ENCODE measurements at places on chromosomes 11 and 22.
A peak's percentile ranks its signal among the peaks of the same experiment; 100 is the strongest.

- DNase-seq: no peak
Observed at GRCh38 chr22:49188091-49188490, 639.6 kb downstream of the BRD1 start.

DNA sequence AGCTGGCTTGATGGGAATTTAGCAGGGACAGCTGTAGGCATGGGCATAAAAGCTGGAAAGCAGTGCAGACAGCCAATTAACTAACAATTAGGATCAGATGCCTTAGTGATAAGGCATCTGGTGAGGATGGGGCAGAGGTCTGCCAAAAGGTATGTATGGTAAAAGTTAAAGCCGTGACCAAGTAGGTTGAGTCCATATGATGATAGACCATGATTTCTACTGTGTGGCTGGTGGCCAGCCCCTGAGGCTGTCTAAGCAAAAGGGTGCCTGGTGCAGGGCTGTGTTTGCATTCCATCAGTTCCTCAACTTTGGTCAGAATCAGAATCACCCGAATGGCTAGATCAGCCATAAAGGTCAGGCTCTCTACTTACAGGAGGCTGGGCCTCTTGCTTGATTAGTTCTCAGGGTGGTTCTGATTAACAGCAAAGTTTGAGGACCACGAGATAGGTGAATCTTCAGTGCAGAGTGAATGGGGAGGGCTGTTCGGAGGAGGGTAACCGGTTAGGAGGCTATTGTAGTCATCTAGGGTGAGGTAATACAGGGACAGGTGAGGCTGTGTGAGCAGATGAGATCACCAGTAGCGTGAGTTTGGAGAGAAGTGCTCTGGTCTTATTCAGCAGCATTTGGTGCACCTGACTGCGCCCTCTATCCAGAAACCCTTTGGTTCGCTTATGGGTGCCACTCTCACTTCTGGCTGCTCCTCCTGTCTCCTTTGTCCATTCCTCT lies 27.2 kb downstream of the PPFIBP2 start:
- no peak for DNase-seq

DNA sequence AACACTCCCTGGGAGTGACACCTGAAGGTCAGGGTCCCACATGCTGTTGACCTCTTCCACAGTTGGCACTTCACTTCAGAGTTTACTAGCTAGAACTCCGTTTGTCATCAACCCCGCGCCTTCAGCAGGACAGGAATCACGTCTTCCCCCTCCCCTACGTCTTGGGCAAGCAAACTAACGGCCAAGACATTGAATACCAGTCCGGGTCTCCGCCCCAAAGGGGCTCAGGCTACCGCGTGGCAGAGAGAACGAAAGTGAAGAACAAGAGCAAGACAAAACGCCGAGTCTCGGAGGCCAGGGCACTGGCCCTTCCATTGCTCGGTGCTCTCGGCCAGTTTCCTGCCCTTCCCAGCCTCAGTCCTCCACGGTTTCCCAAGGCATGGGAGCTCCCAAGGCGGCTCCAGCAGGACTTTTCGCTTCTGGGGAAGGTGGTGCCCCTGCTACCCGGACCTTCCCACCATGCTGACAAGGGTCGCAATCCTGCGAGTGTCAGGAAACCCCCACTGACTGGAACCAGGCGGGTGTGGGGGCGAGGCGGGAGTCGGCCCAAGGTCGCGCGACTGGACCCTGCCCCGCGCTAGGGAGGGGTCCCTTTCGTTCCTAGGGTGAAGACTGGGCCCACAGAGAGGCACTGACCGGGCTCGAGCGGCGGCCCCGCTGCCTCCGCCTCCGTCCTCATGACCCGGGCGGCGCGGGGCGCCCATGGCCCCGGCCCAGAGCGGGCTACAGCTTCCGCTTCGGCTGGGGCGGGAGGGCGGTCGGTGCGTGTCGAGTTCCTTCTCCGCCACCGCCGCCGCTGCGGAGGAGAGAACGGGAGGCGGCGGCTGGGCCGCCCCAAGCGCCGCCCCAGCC lies at the start of gene GUCD1:
GUCD1 (minus strand) TSS at position 826 of the 852 bp plus-strand sequence; CDS start at position 679, 147 bp downstream.
- no peak for DNase-seq

DNA sequence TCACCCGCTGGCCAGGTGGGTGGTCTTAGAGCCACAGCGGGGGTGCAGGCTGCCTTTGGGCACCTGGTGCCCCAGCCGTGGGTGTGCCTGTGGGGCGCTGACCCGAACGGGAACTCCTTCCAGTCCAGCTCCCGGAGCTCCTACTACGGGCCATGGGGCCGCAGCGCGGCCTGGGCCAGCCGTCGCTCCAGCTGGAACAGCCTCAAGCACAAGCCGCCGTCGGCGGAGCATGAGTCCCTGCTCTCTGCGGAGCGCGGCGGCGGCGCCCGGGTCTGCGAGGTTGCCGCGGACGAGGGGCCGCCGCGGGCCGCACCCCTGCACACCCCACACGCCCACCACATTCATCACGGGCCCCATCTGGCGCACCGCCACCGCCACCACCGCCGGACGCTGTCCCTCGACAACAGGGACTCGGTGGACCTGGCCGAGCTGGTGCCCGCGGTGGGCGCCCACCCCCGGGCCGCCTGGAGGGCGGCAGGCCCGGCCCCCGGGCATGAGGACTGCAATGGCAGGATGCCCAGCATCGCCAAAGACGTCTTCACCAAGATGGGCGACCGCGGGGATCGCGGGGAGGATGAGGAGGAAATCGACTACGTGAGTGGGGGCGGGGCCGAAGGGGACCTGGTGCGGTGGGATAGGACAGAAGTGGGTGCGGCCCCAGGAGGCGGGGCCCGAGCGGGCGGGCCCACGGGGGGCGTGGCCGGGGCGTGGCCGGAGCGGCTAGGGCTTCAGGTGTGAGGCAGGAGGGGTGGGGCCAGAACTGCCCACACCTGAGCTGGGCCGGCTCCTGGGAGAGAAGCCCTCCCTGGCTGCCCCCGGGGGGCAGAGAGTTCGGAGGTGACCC lies 91.5 kb downstream of the CACNA1I start:
- DNase-seq: no peak

- no peak for DNase-seq
Observed at GRCh38 chr11:66002648-66003225, 434 bp downstream of the BANF1 start.

DNA sequence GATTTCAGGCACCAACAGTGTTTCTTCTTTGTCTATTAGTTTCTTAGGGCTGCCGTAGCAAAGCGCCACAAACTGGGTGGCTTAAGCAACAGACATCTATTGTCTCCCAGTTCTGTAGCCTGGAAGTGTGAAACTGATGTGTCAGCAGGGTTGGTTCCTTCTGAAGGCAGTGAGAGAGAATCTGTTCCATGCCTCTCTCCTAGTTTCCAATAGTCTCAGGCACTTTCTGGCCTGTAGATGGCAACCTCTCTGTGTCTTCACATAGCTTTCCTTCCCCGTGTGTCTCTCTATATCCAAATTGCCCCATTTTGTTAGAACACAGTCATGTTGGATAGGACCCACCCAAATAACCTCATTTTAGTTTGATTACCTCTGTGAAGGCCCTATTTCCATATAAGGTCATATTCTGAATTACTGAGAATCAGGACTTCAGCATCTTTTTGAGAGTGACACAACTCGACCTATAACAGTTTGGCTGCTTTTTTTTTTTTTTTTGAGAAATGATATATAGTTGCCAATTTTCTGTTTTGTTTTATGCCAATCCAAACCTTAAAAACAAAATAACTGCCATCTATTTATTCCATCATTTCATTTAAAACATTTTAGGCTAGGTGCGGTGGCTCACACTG lies 108.2 kb downstream of the SLC36A4 start:
- DNase-seq: no peak

- no peak for DNase-seq
Observed at GRCh38 chr11:104033134-104033533, 3.3 kb upstream of the DDI1 start.

DNA sequence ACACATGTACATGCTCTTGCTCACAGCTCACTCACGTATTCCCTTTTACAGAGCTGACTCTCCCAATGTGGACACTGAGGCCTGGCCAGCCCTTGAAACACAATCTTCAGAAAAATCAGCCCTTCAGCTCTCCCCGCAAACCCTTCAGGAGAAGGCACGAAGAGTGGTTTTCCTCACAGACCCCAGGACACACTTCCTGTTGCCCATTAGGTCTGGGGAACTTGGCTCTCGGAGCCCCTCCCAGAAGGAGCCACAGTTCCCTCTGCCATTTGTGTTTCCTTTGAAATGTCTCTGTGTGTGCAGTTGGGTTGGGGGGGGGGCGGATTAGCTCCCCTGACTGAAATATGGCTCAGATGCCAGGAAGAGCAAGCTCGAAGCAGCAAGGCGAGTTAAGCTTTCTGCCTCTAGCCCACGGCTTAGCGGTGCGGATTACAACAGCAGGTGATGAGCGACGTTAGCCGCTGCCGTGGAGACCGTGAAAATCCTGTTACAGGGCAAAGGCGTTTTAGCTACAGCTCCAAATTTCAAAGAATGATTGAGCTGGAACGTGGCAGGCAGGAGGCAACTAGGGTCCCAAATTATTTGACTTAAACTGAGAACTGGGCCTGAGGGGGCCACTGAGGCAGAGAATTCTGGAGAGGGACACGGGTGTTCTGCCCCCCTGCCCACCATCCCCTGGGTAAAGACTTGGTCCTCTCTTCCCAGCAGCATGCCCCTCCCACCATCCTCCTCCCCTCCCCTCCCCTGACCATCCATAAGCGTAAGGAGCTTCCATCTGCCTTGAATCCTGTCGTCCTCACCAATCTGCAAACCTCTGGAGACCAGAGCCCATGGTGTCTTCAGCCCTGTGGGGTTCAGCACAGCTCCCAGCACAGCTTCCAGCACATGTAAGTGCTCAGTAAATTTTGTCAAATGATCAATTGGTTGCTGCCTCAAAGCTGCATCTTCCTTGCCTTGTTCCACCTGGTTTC lies 598.6 kb downstream of the BUD13 start:
- no peak for DNase-seq

DNA sequence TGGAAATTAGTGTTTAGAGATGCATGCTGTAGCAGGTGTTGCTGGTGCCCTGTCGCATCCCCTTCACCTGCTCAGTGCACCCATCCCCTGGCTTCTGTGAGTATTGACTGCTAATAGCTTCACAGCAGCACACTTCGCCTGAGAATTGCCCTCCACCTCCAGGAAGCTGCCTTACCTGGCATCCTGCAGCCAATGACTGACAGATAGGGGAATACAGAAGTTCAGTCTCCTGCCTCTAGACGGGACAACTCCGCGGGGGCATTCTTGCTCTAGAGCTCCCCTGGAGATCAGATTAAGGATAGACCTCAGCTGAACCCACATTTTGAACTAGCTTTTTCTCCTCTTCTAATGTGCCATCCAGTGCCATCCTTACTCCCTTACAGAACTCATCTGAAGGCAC lies 9.3 kb upstream of the CD3E start:
- no peak for DNase-seq

GRCh38 chr22:26496456-26496855 lies 12.8 kb downstream of the SRRD start:
- DNase-seq: no peak

DNA sequence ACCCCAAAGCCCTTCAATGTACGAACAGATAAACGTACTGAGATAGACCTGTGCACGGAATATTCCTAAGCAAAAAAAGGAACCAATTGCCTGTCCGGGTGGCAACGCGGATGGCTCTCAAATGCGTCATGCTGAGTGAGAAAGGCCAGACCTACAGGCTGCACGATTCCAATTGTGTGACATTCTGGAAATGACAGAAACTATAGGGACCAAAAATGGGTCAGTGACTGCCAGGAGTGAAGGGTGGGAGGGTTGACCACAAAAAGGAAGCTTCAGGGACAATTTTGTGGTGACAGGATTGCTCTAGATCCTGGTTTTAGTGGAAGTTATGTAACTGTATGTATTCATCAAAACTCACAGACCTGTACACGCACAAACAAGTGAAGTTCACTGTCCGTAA lies 24.0 kb upstream of the SYT8 start:
- DNase-seq: no peak

DNA sequence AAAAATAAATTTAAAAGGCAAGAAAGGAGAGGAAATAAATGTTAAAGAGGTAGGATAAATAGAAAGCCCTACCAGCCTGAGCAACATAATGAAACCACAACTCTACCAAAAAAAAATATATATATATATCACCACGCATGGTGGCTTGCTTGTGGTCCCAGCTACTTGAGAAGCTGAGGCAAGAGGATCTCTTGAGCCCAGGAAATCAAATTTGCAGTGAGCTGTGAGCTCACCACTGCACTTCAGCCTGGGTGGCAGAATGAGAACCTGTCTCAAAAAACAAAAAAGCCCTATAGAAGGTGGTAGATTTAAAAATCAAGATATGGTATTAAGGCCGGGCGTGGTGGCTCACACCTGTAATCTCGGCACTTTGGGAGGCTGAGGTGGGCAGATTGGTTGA lies 10.5 kb downstream of the NUCB2 start:
- DNase-seq: no peak

- DNase-seq: no peak
Observed at GRCh38 chr11:118892514-118892913, 8.8 kb downstream of the CXCR5 start.

GRCh38 chr22:36355362-36355761 lies 32.4 kb downstream of the MYH9 start:
- DNase-seq: no peak

DNA sequence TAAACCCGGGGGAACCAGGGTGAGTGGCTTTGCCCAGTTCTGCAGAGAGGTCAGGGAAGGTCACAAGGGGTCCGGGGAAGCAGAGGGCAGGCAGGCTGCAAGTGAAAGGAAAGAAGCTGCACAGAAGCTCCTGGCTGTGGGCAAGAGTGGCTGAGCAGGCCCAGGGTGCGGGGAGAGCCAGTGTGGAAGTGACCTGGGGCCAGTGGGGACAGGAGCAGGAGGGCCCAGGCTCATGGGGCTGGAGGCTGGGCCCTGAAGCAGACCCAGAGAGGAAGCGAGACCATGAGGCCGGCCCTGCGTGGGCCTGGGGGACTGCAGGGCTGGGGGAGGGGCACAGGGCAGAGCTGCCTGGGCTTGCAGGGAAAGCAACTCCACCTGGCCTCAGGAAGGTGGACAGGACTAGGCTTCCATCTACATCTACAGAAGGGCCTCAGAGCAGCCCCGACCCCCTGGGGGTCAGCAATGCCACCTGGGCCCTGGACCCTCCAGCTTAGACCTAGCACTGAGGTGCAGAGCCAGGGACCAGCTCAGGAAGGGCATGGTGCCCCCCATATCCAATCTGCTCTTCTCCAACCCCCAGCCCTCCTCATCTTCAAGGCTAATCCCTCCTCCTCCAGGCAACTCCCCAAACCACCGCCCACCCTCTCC lies 11.6 kb downstream of the IGF2 start:
- DNase-seq: peak; percentile 67

DNA sequence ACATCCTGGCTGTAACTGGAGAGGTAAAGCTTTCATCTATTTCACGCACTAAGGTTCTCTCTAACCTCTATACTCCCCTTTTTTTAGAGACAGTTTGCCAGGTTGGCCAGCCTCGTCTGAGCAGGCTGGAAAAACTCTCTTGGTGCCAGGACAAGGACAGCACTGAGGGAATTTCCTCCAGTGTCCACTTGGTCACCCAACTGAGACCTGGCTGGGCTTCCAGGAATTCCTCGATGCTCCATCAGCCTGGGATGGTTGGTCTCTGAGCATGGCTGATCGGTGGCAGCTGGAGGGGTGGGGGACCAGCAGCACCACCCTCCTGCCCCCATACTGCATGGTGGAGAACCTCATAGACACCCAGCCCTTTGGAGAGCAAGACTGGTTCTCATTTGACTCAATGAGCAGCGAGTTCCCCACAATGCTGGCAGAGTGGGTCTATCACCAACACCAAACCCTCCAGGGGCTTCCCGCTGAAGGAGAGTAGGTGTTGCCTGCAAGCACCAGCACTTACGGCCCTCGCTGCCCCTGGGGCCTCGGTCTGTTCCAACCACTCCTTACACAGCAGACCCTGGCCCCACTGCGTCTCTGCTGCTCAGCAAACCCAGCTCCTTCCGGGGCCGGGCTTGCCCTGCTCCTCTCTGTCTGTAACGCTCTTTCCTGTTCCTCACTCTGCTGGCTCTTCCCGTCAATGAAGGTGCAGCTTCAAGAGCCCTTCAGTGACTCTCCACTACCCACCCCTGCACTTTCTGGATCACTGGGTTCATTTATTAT lies 122.2 kb downstream of the ST3GAL4 start:
- no peak for DNase-seq
